Upper lobe of left lung (tissue), 6 donors: ENCODE measurements at places on chromosomes 13 and 19.

DNA sequence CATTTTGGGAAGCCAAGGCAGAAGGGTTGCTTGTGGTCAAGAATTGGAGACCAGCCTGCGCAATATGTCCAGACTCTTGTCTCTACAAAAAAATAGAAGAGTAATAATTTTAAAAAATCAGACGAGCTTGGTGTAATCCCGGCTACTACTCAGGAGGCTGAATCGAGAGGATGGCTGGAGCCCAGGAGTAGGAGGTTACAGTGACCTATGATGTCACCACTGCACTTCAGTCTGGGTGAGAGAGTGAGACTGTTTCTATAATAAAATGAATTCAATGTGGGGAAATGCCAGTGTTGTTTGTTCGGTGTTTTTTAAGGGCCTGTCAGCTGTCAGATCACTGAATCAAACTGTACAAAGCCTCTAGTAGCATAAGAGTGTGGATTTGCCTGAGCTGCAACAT lies 1.2 kb upstream of the FBXL3 start:
- no peak for DNase-seq

DNA sequence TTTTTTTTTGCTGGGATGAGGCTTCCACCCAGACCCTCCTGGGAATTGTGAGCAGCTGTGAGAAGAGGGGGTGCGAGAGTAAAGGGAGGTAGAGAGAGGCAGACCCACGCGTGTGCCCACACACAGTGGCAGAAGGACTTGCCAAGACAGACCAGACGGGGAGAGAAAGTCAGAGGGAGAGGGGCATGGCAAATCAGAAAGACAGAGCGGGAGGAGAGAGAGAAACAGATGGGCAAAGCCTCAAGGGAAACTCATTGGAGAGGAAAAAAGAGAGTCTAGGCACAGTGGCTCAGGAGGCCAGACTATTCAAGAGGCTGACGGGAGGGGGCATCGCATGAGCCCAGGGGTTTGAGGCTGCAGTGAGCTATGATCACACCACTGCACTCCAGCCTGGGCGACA lies 17.0 kb downstream of the CATSPERG start:
- no peak for DNase-seq

DNA sequence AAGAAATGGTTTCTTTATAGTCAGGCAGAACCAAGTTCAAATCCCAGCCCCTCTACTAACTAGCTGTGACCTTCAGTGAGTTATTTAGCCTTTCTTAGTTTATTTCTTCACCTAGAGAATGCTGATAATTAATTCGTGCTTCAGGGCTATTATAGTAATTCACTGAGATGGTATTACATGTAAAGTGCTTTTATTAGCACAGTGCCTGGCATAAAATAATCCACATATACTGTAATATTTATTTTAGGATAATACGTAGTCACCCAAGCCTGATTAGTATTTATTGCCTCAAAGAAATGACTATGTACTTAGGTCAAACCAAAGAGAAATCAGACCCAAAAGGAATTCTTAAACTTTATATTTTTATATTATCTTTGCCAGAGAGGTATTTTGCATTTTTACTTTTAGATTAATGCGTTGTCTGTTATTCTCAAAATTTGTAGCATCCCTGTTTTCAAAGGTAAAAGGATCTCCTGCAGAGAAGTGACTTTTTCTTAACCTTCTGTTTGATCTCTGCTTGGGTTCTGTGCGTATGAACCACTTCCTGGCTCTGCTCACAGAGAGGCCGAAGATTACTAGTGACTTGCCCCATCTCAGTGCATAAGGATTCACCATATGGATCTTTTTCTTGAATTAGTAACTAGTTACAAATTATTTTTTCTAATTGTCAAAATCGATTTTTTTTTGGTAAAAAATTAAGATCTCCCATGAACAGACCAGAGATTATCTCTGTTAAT lies 19.7 kb downstream of the UBAC2 start:
- no peak for DNase-seq

- DNase-seq = peak; percentile 70
These were observed 10.2 kb downstream of the OXGR1 start for GRCh38 chr13:96984051-96984508.

GRCh38 chr19:45900738-45901431 lies 1.5 kb downstream of the MYPOP start:
- no peak for DNase-seq
